Femur (tissue), 1 donor: ENCODE measurements at places on chromosomes 2 and 18.

- DNase-seq, result no peak
Measured at GRCh38 chr2:58812771-58813344, 571.7 kb upstream of the FANCL start.

- no peak for DNase-seq
Measured at GRCh38 chr18:35042389-35043071, 1.3 kb downstream of the MAPRE2 start.

DNA sequence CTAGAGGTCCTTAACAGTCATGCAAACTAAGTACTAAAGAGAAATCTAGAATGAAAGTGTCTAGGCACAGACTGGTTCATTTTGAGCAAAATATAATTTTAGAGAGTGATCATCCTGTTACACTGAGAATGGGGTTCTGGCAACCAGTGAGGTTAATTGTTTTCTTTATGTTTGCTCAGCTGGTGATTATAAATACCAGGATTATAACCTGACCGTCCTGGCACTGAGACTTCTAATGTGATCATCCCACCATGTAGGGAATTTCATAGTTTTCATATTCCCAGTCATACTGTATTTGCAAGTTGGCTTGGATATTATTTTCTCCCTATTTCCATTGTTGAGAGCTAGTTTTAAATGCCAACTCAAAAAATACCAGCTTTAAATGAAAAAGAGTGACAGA, 852.5 kb upstream of the LRATD1 start:
- DNase-seq, result no peak

- no peak for DNase-seq
Measured at GRCh38 chr2:54122171-54122935, 6.9 kb downstream of the ACYP2 start.

DNA sequence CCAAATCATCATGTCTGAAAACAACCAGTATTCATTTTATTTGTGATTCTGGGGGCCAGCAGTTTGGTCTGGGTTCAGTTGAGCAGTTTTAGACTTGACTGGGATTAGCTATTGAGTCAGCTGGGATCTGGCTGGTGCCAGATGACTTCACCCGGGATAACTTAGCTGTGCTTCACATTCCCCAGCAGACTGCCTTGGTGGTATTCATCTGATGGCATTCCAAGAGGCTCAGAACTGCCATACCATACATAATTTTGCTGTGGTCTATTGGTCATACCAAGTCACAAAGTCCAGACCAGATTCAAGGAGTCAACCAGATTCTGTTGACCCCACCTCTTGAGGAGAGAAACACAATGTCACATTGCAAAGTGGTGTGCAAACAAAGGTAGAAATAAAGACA, 7.8 kb upstream of the FSHR start:
- DNase-seq, result peak; percentile 25

- DNase-seq, result no peak
Measured at GRCh38 chr2:100248971-100249370, 73.3 kb downstream of the LONRF2 start.

DNA sequence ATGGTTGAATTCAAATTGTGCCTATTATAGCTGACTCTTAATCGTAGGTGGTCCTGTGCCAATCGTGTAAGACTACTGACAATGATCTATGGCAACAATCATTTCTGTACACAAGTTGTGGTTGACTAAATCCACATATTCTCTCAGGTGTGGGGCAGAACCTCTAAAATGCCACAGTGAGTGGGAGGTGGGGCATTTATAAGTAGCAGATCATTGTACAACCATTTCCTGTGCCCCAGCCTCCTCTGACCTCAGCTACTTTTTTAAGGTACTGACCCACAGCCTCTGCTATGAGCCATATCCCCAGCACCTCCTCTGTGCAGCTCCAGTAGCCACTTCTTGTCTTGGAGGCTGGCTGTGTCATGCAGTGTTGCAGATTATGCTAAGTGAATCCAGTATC, 48.6 kb upstream of the RAPH1 start:
- no peak for DNase-seq

GRCh38 chr2:66982766-66983165, 414.4 kb upstream of the ETAA1 start:
- DNase-seq, result no peak

DNA sequence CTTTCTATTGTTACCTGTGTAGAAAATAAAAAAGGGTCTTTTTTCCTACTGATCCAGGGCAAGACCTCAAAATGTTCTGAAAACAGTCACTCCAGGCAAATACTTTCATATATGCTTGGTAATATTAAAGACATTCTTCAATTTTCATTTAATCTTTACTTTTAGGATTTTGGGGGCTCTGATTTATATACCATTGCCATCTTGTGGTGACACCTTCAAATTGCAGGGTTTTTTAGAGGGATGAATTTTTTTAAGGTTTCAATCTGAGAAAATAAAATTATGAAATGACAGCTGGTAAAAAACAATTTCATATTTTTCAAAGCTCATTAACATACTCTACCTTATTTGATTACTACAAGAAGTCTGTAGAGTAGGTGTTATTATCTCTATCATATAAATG, 26.8 kb downstream of the MAPK4 start:
- no peak for DNase-seq

DNA sequence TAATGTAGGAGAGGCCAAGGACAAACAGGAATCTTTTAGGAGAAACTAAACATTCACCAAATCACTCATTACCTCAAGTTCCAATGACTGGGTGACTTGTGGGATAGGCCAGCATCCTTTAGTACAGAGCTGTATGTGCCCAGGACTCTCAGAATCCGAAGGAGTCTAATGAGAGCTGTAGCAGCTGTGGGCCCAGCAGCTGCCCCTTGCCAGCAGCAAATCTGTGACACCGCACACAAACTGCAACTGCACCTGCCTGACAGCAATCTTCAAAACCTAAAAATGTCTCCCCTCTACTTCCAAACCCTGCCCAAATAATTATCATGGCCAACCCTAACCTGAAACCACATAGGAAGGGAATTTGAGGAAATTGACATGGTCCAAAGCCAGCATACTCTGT, 44.5 kb upstream of the ACVR2A start:
- DNase-seq, result peak; percentile 23

DNA sequence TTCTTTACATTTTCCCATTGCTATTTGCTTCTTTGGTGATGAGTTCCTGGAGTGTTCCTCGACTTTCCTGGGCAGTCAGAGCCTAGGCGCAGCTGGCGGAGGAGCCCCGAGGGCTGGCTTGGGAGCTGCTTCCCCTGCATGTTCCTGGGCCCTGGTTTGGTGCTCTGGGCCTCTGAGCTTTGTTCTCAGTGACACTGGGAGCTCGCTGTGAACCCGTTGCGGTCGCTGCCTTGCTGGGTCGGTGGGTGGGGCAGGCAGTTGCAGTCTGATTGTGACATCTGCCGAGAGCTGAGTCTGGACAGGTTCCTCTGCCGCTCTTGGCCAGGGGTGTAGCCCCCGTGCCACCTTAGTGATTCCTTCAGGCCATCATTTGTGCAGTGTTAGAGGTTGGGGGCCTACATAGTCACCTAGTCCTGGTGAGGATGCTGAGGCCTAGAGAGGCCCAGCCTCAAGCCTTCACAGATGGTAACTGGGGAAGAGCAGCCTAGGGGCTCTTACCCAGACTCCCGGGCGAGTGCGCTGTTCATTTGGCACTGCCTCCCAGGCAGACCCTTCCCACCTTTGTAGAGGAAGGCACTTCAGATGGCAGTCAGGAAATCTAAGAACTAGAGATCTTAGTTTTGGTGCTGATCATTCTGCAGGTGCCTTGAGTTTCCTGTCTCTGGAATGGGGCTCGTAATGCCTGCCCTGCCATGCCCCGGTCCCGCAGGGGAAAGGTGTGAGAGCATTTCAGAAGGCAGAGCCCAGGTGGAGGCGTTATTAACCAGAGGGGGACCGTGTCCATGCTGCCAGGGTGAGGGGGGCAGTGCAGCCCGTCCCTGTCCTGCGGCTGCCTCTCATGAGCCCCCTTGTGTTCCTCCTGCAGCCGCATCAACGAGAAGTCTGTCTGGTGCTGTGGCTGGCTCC, 8.4 kb downstream of the ASB1 start:
- no peak for DNase-seq

DNA sequence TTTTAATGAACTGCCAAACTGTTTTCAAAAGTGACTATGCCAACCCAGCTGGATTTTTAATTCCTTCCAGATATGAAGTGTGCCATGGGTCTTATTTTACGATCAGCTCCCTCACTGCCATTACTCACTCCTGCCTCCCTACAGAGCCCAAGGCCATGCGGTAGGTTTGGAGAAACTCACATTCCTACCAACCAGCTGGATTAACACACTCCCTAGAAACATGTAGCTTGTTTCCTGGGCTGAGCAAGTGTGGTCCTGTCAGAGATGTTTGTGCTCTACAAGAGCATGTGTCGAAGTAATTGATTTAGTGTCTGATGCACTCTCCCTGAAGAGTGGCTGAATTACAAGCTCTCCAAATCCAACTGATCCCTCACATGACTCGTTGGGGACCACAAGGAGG, 82.5 kb downstream of the SPP2 start:
- no peak for DNase-seq
